Brain microvascular endothelial cell (primary cell): ENCODE measurements at places on chromosomes 16 and 17.

GRCh38 chr17:57782062-57782490 is 37.0 kb upstream of the CCDC182 start:
- no peak for DNase-seq

GRCh38 chr16:85998868-85999729 is 100.1 kb downstream of the IRF8 start:
- no peak for DNase-seq

- no peak for DNase-seq
Observed at GRCh38 chr16:31519759-31520431, 7.8 kb upstream of the AHSP start.

GRCh38 chr16:11696266-11697012 is 28.2 kb downstream of the SNN start:
- DNase-seq: no peak

DNA sequence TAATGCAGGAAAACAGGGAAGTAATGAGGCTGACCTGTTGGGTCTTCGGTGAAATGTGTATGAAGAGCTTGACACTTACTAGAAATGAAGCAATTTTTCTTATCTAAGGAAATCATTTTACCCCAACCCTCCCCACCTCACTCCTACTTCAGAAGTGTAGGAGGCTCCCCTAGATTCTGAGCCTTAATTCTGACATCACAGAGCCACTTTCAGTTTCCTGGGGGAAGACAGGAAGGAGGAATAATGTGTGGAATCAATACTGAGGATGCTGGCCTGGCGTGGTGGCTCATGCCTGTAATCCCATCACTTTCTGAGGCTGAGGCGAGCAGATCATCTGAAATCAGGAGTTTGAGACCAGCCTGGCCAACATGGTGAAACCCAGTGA is 20.3 kb downstream of the FBRS start:
- no peak for DNase-seq

- DNase-seq: no peak
Observed at GRCh38 chr17:66965801-66966262, 1.3 kb downstream of the CACNG4 start.

DNA sequence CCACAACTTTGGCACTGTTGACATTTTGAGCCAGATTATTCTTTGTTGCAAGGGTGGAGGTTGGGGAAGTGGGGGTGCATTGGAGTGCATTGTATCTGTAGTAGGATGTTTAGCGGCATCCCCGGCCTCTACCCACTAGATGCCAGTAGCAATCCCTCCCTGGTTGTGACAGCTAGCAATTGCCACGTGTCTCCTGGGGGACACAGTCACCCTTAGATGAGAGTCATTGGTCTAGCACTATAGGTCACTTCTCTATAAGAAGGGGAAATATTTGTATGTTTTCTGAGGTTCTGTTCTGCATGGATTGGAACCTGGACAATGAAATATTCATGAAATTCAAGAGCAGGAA is 32.4 kb downstream of the MSI2 start:
- DNase-seq: no peak

GRCh38 chr16:14186007-14186794 is 115.1 kb downstream of the MRTFB start:
- DNase-seq: peak; percentile 51

DNA sequence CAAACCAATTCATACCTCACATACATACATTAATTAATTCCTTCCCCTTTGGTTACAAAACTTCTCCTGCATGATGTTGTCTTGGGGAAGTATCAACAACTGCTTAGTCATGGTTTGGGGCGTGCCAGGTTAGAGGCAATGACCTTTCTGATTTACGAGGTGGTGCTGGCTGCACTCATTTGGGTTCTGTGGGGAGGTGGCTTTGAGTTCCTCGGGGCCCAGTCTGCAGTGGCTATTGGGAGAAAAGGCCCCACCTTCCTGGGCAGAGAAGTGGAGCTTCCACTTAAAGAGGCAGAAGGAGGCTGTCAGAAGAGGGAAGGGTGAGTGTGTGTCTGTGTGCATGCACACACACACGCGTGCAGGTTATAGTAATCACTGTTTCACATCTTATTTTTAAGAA is 10.2 kb upstream of the ETV4 start:
- no peak for DNase-seq

- peak; percentile 31 for DNase-seq
Observed at GRCh38 chr16:50282010-50282538, 15.7 kb downstream of the ADCY7 start.

DNA sequence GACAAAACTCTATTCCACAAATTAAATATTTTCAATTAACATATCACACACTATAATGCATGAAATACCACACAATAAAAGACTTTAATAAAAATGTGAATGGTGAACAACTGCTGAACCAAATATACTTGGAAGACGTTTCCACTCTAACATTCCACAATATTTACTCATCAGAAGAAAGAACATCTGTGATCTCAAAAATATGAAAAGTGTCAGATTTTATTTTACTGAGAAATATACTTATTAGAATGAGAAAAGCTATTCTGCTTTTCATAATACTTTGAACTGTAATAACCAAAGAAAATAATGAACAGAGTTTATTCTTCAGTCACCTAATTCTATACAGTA is 181.8 kb upstream of the AXIN2 start:
- no peak for DNase-seq
